Activated CD4-positive, CD25-positive, alpha-beta regulatory T cell treated with anti-CD3 and anti-CD28 coated beads, Interleukin-2, amount 50 U/mL, for 16 hours (primary cell): ENCODE measurements at places on chromosomes 1 and 21.

- no peak for DNase-seq
Observed at GRCh38 chr1:60994828-60995492, 87.4 kb upstream of the NFIA start.

- no peak for DNase-seq
Observed at GRCh38 chr1:6695868-6696267, 5.7 kb downstream of the DNAJC11 start.

DNA sequence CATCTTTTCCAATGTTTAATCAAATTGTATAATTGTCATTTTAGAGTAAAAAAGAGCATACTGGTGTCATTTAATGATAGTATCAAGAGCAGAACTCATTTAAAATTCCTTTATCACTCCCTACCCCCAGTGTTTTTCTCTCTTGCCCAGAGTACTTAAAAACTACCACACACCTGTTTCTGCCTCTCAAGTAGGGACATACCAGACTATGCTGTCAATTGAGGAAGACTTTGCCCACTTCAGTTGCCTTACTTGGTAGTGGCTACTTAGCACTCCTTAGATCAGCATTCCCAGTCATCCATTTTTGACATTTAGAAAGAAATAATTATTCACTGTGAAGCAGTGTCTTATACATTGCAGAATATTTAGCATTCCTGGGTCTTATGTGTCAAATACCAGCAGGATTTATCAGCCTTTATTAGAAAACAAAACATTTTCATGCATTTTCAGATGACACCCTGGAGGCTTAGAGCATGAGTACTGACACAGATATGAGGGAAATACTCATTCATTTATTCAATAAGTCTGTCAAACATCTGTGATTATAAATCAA is 127.5 kb upstream of the RGS1 start:
- no peak for DNase-seq

GRCh38 chr21:15601390-15601789 is 128.4 kb upstream of the USP25 start:
- DNase-seq, result no peak

GRCh38 chr1:244060686-244061085 is 9.6 kb downstream of the ZBTB18 start:
- DNase-seq, result no peak

GRCh38 chr1:22636927-22637326 is 499 bp downstream of the C1QA start:
- DNase-seq, result no peak

DNA sequence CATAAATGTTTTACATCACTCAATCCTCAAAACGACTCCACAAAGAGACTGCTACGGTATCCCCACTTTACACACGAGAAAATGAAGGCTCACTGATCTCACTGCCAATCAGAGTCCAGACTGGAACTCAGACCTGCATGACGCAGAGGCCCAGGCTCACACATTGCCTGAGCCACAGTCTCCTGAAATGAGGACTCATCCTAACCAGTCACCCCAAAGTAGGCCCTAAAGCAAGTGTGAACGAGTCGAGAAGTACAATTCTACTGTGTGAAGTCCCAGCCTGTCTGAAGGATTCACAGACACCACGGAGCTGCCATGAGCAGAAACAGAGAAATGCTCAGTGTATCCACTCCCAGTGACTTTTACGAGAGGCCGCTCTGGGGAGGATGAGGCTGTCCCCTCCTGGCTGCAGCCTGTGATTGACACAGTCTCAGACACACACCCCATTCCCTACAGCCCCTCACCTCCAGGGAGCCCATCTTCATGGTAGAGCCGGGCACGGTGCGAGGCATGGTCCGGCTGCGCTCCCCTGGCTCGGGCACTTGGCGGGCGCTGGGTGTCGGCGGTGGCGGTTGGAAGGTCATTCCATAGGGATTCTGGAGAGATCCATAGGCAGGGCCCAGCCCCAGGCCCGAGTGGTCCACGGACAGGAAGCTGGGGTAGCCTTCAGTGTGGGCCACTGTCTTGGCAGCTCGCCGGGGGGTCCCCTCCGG is 26.7 kb upstream of the COL16A1 start:
- DNase-seq, result no peak

DNA sequence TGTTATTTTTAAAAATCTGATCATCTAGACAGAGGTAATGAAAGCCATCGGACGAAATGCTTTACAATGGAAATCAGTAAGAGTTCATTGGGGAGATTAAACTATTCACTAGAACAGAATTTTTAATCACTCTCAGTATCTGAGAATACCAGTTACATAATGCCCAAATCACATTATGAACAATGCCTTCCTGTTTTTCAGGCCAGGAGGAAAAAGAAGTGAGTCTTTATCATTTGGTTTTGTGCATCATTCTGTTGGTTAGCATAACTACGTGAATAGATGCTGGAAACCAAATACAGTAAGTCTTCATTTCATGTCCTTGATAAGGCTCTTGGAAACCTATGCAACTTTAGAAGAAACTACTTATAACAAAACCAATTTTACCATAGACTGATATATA is 18.0 kb upstream of the ASB17 start:
- DNase-seq, result no peak

GRCh38 chr1:236692742-236693141 is 6.4 kb downstream of the ACTN2 start:
- DNase-seq, result no peak

DNA sequence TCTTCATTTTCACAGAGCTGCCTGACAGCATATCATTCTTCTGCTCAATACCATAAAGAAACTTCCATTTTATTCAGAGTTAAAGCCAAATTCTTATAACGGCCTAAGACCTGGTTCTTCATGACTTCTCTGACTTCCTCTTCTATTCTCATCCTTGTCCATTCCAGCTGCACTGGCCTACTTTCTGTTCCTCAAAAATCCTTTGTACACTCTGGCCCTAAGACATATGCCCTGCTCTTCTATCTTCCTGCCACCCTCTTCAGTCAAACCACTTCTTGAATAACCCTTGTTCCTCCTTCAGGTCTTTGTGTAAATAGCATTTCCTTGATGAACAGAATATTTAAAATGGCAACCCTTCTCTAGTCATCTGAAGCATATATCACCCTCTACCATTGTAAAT is 1338.7 kb upstream of the ADGRL2 start:
- no peak for DNase-seq

GRCh38 chr1:187977298-187977697 is 1148.5 kb downstream of the PLA2G4A start:
- no peak for DNase-seq

GRCh38 chr1:203335503-203335902 is 15.4 kb downstream of the FMOD start:
- DNase-seq, result no peak

DNA sequence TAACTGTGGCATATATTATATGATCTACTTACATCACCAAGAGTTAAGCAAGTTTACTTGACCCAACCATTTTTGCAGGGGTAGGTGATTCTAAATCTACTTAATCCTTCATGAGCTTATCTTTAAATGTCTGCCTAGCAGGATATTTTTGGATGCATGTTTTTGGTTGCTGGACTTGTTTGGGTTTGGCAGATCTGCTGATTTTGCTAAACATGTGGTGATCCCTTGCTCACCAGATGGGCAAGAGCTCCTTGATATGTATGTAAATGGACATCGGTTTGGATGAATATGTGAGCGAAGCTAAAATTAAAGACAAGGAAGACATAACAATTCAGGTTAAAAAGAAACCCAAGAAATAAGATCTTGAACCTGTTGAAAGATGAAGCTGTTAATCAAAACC is 36.7 kb downstream of the FMN2 start:
- DNase-seq, result no peak

DNA sequence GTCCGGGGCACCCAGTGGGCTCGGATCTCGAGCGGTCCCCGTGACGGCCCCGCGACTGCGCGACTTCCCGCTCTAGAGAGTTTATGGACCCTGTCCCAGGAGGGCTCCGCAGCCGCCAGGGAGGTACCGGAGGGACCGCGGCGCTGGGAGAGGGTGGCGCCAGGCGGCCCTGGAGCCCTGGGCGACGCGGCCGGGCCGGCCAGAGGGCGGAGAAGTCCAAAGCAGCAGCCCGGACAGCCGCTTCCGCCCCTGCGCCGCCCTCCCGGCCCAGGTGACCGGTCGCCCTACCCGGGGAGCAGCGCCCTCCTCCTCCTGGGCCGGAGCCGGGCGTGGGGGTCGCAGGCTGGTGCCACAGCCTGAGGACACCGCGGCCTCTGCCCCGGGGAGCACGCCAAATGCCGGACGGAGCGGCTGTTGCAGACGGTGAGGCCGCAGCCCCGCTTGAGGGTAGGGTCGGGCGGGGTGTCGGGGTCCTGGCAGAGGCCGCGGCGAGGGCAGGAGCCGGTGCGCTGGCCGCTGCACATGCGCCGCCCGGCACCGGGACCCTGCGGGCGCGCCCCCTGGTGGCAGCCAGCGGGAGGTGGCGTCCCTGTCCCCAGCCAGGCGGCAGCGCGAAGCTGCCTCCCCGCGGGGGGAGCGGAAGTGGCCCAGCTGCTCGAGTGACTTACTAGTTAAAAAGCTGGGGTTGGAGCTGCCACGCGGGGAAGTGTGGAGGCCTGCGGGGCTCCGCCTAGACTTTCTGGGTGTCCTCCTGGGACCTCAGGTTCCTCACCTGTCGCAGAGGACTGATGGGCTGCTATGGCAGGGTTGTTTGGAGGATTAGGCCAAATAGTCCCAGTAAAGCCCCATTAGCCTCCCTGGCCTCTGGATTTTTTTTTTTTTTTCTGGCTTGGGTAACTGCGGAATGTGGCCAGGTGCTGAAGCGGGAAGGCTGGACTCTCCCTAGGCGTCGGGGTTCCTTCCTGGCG is 20.9 kb upstream of the ZNF678 start:
- peak; percentile 79 for DNase-seq

DNA sequence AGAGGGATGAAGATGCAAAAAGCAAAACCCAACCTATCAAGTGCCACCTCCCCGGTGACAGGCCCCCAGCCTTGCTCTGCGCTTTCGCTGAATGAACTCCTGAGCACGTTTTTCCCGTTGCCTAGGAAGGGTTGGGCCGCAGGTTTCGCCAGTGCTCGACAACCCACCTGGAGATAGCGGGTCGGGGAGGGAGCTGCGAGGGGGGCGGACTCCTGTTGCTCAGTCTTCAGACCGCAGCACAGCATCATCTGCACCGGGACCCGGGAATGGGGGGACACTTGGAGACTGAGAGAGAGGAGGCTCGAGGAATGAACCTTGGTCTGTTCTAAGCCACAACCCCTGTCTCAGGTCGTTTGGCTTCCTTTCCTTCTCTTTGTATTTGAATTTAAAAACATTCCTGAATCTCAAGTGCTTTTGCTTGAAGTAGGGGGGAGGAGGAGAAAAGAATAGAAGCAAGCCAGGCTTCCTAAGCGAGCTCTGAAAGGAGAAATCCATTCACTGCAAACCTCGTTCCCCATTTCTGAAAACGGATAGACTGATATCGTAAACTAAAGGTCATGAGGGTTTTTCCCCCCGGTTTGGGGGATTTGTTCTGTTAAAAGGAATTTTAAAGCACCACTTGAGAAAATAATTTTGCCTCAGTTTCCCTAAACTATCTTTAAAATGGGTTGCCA is 1.2 kb downstream of the AK5 start:
- DNase-seq, result no peak

DNA sequence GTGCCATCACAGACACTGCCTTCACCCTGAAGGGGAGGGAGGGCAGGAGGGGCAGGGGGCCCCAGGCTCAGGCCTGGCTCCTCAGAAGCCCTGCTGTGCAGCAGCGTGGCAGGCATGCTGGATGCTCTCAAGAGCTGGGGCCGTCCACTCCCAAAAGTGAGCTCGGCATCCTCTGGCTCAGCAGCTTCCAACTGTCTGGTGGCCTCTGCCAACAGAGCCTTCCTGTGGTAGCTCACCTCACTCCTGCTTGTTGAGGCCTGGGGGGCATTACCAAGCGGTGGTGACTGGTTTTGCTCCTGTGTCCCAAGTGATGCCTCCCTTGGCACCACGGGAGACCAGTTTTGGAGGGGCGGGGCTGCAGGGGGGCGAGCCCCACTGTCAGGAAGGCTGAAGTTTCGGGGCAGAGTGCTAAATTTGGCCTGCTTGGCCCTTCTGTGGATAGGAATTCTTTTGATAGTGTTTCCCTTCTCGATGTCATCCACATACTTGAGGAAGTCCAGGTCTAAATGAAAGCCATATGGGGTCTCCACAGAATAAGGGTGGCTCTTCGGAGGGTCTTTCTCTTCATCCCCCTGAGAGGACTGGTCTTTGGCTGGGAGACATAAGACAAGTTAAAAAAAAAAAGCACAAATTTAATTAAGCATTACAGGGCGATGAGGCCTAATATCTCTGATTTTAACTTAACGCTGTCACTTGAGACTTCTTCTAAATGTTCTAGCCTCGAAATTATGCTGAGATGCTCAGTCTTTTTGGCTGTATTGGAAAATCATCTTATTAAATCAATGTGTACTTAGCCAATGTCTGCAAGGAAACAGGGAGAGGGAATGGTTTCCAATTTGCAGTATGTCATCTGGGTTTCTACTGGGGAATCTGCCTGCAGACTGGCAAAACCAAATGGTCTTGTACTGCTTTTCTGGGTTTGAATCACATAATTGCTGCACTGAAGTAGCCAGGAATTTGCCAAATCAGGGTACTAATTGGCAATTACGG is 44.4 kb downstream of the KANK4 start:
- DNase-seq, result no peak

GRCh38 chr1:98793136-98793535 is 131.6 kb downstream of the SNX7 start:
- no peak for DNase-seq

DNA sequence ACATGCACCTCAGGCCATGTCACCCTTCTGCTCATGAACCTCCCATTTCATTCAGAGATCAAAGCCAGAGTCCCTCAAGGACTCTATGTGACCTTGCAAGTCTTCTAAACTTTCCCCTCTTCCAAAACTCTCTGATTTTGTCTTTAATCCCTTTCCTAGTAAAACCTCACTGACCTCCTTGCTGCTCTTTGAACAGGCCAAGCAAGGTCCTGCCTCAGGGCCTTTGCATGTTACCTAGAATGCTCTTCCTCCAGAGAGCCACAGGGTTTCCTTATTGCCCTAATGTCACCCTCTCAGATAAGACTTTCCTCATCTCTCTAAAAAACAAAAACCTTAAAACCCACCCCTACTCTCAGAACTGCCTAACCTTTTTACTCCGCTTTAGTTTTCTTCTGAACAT is 26.6 kb downstream of the IL23R start:
- DNase-seq, result no peak

GRCh38 chr1:203133970-203134725 is 6.6 kb downstream of the ADORA1 start:
- DNase-seq, result no peak

DNA sequence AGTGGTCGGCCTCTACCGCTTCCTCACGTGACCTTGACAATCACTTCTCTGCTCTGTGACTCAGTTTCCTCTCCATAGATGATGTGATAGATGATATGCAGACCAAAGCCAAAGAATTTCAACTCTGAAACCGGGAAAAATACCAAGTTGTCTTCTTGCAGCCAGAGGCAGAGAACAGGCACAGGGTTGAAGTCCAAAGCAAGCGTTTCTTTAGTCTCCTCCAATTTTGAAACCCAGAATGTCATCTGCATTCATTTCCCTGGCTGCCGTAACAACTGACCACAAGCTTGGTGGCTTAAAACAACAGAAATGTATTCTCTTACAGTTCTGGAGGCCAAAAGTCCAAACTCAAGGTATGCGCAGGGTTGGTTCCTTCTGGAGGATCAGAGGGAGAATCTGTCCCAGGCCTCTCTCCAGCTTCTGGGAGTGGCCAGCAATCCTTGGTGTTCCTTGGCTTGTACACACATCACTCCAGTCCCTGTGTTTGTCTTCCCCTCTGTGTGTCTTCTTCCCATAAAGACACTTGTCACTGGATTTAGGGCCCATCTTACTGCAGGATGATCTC is 30.3 kb upstream of the H6PD start:
- no peak for DNase-seq

- DNase-seq, result no peak
Observed at GRCh38 chr1:47532921-47533792, 95.3 kb downstream of the FOXD2 start.

GRCh38 chr1:85947186-85947585 is 209.4 kb downstream of the COL24A1 start:
- DNase-seq, result no peak

- DNase-seq, result no peak
Observed at GRCh38 chr1:71509051-71509595, 428.3 kb upstream of the ZRANB2 start.
